ENCODE measurements at places on chromosomes 3 and 15.
A peak's percentile ranks its signal among the peaks of the same experiment; 100 is the strongest.

GRCh38 chr3:25448750-25449692 lies 21.0 kb downstream of the RARB start:
- DNase-seq: no peak

DNA sequence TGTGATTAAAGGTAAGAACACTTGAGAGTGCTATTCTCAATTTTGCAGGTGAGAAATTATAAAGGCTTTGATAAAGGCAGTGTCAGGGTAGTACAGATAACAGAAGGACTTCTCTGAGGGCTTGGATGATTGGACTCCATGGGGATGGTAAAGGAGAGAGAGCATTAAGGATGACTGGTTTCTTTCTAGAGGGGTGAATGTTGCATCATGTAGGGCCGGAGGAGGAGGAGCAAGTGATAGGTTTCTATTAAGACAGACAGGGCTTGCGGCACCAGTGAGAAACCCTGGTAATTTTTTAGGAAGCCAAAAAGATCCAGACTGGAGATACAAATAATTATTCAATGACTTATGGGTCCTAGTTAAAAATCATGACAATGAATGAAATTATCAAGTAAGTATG lies 230.7 kb upstream of the MME start:
- DNase-seq: no peak

DNA sequence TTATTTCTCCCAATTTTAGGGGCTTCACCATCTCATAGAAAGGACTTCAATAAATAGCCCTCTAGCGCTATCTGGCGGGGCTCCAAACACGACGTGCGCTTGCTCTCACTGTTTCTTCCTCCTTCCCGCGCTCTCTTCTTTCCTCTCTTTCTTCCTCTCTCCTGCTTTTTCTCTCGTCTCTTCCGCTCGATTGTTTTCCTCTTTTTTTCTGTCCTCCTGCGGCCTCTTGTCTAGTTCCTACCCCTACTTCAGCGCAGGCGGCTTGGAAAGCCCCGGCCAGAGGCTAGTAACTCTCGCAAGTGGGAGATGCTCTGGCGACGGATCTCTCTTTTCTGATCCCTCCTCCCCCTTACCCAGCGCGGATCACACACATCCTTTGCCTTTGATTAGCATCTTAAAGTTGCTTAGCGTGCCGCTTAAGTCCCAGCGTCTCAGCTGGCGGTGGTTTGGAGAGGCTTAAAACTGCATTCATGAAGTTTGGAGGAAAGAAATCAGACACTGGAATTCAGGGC lies 6.2 kb upstream of the MEIS2 start:
- DNase-seq: no peak

DNA sequence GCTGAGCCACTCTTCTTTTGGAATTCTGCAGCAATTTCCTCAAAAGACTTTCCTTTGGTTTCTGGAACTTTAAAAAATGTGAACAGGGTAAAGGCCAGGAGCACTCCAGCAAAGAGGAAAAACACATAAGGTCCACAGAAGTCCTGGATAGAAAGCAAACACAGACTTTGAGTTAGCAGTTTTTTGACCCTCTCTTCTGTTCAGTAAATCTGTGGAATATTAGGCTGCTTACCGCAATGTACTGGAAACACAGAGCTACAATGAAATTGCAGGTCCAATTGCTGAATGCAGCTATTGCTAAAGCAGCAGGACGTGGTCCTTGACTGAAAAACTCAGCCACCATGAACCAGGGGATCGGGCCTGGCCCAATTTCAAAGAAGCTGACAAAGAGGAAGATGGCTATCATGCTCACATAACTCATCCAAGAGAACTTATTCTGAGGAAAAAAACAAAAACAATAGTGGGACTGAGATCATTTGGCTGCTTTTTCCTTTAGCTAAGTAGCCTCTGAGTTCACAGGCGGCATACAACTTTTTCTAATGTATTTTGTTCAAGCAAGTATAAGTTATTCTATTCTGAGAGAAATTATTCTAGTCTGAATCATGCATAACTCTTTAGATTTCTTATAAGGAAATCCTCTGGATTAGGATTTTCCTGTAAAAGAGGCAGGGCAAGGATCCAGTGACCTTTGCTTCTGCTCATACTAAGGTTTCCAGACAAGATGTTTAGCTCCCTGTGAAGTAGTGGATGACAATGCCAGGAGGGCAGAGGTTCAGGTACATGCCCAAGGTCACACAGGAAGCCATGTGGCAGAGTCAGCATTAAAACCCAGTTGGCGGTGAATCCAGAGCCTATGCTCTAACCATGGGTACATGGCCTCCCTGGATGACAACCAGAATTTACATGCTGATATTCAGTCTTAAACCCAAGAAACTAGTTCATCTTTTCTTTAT lies 28.3 kb downstream of the SLC2A2 start:
- DNase-seq: no peak

GRCh38 chr15:43931119-43931518 lies 104.3 kb downstream of the WDR76 start:
- DNase-seq: no peak

DNA sequence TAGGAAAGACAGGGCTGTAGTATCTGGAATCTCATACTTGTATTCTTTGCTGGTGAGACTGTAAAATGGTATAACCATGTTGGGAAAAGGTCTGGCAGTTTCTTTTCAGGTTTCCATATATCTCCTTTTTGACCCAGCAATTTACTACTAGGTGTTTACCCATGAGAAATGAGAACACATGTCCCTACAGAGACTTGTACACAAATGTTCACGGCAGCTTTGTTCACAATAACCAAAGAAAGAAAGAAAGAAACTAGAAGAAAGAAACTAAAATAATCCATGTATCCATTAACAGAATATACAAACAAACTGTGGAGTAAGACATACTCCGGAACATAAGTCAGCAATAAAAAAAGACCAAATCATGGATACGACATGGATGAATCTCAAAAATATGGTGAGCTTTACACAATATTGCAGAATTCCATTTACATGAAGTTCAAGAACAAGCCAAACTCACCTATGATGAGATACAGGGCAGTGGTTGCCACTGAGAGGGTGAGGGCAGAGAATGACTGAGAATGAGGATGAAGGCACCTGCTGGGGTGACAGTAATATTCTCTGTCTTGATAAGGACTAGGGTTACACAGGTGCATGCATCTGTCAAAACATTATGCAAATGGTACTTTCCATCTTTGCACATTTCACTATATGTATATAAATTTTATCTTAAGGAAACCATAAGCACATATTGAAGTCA lies 2.7 kb downstream of the RFTN1 start:
- no peak for DNase-seq

- no peak for DNase-seq
Measured at GRCh38 chr3:183548262-183548769, 7.2 kb downstream of the KLHL6 start.

DNA sequence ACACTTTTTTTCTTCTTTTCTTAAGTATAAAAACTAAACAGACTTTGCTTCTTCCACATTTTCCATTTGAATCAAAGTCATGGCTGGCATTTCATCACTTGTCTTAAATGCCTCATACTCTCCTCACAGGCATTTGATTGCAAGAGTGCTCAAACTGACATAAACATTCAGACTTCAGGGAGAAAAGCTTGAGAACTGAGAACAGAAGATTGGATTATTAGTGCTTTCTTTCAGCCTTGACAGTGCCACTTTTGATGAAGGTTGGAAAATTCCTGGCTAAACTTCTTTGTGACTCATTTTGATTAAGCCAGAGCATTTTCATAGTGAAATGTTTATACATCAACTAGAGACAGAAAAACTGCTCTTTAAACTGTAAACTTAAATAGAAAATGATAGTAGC lies 544.4 kb downstream of the DIPK2A start:
- DNase-seq: no peak

GRCh38 chr3:128803307-128803706 lies 76.1 kb upstream of the ACAD9 start:
- no peak for DNase-seq

DNA sequence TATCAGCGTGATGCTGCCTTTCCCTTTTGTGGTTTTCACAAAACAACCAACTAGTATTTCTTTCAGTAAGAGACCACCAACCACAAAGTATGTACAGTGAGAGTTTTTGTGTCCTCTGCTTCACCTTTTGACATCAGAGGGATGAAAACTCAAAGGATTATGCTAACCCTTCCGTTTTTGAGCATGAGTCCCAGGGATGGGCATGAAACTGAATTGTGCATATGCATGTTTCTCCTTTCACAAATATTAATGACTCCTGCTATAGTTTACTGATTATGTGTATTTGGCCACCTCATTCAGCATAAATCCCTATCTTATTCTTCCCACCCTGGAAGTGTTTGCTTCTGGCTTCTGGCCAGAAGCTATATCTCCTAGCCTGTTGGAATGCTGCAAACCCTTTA lies 59.2 kb downstream of the RSRC1 start:
- no peak for DNase-seq

DNA sequence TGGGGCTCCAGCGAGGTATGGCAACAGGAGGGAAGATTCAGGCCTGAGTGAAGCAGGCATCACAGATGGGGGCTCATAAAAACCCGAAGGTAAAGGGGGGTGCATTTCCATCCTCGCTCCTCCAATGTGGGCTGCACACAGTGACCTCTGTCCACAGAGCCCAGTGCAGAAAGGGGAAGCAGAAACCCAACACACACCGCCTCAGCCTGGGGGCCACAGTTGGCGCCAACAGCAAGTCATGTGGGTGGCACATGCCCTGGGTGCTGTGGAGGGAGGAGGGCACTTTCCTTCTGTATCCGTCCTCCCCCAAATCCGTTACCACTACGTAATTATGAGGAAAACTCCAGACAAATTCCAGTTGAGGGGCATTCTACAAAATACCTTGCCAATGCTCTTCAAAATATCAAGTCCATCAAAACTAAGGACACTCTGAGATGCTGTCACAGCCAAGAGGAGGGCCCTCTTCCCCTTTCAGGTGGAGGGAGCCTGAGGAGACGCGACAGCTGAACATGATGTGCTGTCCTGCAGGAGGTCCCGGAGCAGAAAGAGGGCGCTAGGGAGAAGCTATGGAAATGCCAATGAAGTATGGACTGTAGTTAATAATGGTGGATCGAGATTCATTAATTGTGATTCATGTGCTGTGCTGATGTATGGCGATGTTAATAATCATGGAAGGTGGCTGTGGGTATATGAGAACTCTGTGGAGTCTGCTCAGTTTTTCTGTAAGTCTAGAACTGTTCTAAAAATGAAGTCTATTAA lies 16.4 kb downstream of the APBA2 start:
- no peak for DNase-seq

DNA sequence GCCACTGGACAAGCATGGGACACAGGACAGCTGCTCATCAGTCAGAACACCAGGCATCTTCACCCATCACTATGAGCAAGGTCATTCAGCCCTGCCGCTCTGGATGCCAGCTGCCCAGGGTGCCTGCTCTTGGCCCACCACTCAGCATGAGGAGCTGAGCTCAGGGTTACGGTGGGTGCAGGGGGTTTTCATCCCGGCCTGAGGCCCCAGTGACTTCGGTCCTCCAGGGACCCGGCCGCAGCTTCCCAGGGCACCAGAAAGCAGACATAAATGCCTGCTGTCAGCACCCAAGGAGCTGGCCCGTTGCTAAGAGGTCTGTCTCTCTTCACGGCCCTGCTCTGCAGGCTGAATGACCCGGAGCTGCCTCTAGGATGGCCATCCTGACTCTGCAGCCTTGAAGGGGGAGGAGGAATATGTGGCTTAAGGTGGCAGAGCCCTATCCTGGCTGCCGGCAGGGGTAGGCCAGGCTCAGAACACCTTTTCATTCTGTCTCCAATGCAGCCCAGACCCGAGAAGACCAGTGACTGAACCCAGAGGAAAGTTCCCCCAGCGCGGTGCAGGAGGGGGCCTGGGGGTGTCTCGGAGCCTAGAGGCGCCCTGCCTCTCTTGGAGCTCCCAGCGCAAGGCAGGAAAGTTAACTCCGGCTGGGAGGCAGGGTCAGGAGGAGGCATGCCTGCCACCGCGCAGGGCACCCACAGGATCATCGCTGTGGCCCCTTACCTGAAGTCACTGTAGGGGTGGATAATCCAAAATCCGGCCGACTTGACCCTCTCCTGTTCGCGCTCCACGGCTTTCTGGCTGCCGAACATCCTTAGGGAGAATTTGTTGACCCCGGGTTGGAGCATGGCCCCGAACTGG lies 1.8 kb downstream of the HCN4 start:
- DNase-seq: no peak

GRCh38 chr3:152175528-152175889 lies 93.2 kb upstream of the MBNL1 start:
- DNase-seq: no peak

GRCh38 chr15:22973286-22973685 lies 6.9 kb downstream of the CYFIP1 start:
- DNase-seq: no peak

DNA sequence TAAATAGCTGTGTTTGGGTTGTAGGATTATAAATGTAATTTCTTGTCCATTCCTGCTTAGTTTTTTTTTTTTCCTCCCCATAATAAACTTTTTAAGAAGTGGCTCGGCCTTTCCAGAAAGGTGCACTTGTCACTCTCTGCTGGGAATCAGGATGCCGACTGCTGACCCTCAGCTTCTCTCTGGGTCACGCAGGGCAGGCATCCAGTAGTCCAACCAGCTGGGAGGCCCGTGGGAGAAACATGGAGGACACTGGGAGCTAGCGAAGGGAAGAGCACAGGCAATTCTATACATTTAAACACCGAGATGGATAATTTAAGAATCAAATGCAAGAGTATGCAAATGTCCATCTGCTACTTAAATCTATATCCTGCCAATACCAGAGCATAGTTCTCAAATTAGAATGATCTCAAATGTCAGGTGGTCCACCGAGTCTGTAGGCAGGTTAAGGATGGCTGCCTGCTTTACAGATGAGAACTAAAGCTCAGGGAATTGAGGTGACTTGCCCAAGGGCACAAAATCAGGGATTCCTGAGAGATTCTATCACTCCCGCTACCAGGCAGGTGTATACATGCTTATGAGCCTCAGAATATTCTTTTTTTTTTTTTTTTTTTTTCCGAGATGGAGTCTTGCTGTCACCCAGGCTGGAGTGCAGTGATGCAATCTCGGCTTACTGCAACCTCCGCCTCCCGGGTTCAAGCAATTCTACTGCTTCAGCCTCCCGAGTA lies 64.5 kb downstream of the DAPK2 start:
- DNase-seq: no peak

GRCh38 chr3:32200490-32200889 lies 38.0 kb upstream of the CMTM8 start:
- DNase-seq: no peak

DNA sequence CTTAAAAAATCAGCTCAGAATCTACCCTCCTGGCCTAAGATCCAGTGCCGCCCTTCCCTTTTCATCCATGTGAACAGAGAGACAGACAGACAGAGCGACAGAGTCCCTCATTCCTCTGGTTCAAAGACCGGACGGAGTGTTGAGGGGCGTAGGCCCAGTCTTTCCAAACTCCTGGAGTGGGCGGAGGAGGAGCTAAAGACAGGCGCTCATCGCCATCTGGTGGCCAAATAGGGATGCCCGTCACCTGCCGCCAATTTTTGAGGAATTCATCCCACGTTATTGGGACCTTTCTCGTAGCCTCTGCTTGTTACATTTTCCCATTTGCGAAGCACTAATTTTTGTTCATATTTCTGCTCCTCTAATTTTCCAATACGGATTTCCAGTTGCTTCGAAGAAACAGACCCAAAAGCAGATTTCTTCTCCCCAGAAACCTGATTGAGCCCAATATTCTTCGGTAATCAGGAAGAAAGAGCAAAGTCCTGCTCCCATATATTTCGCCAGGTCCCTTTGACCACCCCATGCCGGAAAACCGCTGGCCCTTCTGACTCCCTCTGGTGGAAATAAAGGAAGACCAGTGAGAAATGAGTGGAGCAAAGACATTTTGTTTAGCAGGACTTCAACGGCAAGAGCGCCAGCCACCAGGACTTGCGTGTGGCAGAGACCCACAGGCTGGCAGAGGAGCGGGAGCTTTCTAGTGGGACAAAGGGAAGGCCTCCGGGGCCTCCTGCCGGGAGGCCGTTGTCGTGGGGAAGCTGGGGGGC lies 88.0 kb downstream of the LRRK1 start:
- peak; percentile 69 for DNase-seq

GRCh38 chr3:58999134-58999773 lies 50.6 kb downstream of the CFAP20DC start:
- no peak for DNase-seq
